ENCODE measurements at places on chromosomes 12 and 14. TPM values are rescaled to one million over a fixed set of nuclear protein-coding genes. Genes with fewer than 3 reads are reported as not detected.

The JDP2 gene
- total RNA-seq: 48.6 TPM

The KLHDC1 gene
- 4.8 TPM for total RNA-seq

The HCAR3 gene
- not detected for total RNA-seq

The KRT77 gene
- not detected for total RNA-seq

The COX8C gene
- total RNA-seq: not detected

The CIDEB gene
- 1.5 TPM for total RNA-seq

The KITLG gene
- total RNA-seq: 71.6 TPM

The TMTC1 gene
- 44.1 TPM for total RNA-seq

The KCNH5 gene
- total RNA-seq: 2.3 TPM

The WNT5B gene
- 206 TPM for total RNA-seq

Measured in smooth muscle cell of trachea (primary cell).